ENCODE measurements at places on chromosomes 5 and 9.

DNA sequence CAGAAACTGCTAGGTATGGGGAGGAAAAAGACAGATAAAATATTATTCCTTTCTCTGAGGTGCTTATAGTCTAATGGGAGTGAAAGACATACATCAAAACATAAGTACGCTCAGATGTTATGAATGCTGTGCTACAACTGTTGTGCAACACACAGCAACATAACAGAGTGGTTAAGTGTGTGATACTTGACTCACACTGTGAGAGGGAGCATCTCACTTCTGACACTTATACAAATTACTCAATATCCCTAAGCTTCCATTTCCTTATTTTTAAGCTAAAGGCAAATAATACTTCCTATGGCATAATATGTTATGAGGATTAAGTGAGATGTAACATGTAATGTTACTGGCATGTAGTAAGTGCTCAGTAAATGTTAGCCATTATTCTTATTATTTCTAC, 110.6 kb upstream of the FER start:
- DNase-seq = peak; percentile 90

DNA sequence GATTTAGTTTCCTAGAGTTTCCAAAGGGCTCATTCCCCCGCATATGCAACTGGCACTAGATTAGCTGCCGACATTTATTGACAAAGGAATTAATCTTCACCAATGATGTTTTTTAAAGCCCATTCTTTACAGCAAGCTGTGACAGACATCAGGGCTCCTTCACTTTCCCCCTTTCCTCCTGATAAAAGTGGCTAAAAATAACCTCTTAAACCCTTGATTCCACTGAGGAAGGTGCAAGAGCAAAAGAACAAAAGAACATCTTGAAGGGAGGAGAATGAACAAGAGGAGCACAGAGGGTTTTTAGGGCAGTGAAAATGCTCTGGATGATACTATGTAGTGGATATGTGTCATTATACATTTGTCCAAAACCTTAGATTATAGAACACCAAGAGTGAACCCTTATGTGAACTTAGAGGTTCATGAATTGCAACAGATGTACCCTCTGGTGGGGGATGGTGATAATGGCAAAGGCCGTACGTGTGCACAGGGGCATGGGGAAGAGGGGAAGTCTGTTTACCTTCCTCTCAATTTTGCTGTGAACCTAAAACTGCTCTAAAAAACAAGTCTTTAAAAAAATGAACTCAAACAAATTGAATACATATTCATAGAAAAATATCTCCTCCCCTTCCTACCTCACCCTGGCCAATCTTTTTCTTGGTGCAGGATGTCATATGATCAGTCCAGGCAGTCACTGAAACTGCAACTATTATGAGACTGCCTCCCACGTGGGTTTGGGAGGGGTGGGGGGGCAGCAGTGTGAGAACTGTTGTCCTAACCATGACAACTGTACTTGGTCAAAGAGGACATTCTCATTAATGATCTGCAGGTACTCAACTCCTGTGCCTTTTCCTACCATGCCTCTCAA, 83.0 kb downstream of the MARCHF3 start:
- DNase-seq = peak; percentile 12

DNA sequence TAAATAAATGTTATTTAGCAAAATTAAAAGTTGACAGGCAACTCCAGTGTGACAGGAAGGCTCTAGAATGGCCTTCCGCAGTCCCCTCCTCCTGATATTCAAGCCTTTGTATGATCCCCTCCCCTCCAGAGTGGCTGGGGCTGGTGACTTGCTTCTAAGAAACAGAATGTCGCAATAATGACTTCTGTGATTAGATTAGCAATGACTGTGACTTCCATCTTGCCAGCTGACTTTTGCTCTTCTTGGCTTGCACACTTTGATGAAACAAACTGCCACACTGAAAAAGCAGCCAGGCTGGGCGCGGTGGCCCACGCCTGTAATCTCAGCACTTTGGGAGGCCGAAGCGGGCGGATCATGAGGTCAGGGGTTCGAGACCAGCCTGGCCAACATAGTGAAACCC, 106.5 kb upstream of the LARP1 start:
- DNase-seq = peak; percentile 74

DNA sequence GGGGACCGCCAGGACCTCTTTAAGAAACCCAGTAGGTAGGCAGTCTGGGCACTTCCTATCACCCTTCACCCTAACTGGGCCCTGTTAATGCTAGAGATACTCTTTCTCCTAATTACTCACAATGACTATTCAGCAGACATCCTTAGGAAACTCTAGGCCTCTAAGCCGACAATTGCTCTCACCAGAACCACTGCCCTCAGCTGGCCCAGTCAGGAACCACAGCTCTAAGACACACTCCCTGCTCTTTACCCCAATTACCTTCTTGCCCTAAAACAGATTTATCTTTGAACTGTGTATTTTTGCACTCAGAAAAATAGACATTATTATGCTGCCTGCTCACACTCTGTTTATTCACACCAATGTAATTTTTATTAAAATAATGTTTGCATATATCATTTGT, 432.6 kb upstream of the SLC30A5 start:
- DNase-seq = no peak

DNA sequence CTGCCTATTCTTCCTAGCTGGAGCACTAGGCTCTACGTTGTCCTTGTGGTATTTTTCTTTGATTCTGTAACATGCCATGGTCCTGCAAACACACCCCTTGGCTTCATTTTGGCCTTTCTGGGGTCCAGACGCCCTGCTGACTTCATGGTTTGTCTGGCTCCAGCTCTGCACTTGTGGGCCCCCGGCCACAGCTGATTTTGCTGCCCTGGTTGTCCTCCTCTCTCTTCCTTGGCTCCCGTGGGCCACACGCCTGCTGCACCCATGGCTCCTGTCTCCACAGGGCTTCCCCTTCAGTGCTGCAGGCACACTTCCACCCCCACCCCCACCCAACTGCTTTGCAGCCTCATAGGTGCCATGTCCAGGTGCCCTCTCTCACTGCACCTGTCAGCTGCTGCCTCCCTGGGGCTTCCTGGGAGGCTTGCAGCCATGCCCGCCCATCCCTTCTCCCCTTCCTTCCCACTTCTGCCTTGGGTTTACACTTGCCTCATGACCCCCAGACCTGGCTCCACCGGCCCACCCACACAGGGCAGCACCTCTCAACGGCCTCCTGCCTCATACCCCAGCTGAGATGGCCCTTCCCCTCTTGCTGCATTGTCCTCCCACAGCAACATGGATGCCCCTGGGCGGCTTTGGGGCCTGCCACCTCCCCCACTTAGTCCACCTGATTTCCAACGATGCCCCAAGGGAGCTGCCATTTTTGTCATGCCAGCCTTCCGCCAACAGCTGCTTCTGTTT, 25.6 kb downstream of the SLC6A3 start:
- DNase-seq = no peak

DNA sequence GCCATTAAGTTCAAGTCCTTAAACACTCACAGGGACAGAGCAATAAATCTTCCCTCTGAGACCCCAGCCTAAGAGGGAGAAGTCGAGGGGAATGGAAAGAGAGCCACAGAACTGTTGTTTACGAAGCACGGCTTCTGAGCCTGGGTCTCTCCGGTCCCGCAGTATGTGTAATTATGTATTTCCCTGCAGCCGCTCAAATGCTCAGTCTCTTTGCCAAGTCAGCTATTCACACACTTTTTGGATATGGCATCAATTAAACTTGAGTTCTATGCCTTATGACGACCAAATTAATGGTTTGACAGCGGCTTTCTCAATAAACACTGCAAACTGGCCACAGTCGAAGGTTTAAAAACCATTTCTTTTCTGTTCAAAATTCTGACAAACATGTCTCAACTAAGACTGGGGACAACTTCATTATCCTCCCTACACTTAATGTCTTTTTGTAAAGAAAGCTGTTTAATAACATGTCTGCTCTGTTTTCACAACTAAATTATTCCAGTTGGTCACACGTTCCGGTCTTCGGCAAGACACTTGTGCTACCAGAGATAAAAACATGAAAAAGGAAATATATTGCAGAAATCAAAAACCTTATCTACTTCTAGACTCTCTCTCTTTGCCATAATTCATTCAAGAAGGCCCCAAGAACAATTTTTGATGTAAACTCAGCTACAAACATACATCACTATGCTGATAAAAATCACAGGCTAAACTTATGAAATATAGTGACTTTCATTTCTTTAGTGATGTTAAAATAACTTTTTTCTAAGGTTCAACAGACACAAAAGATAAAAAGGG, 203.2 kb downstream of the GAPVD1 start:
- no peak for DNase-seq

DNA sequence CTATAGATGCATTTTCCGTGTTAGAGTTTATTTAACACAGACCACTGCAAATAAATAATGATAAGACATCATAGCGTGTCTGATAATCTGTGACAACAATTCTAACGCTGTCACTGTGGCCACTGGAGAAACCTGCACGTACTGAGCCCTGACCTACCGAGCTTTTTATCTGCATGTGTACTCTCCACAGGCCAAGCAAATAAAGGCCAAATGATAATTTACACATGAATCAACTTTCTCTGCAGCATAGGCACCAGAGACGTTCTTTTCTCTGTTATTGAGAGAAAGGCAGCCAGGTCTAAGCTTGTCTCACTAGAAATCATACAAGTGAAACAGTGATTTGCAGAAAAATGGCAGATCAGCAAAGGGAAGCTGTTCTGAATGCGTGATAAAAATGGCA, 75.8 kb downstream of the POU5F2 start:
- no peak for DNase-seq

DNA sequence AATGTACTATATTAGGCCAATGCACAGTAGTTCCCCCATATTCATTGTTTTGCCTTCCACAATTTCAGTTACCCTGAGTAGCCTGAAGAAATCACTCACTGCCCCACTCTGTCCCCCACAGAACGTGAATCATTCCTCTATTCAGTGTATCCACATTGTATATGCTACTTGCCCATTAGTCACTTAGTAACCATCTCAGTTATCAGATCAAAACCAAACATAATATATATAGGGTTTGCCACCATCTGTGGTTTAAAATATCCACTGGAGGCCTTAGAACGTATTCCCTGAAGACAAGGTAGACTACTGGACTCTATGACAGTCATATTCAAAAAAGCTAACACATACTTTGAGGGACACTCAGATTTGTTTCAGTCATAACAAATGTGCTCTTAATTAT, 465.7 kb upstream of the RGMB start:
- DNase-seq = no peak

- no peak for DNase-seq
Observed at GRCh38 chr5:19988457-19988856, 457 bp upstream of the CDH18 start.

DNA sequence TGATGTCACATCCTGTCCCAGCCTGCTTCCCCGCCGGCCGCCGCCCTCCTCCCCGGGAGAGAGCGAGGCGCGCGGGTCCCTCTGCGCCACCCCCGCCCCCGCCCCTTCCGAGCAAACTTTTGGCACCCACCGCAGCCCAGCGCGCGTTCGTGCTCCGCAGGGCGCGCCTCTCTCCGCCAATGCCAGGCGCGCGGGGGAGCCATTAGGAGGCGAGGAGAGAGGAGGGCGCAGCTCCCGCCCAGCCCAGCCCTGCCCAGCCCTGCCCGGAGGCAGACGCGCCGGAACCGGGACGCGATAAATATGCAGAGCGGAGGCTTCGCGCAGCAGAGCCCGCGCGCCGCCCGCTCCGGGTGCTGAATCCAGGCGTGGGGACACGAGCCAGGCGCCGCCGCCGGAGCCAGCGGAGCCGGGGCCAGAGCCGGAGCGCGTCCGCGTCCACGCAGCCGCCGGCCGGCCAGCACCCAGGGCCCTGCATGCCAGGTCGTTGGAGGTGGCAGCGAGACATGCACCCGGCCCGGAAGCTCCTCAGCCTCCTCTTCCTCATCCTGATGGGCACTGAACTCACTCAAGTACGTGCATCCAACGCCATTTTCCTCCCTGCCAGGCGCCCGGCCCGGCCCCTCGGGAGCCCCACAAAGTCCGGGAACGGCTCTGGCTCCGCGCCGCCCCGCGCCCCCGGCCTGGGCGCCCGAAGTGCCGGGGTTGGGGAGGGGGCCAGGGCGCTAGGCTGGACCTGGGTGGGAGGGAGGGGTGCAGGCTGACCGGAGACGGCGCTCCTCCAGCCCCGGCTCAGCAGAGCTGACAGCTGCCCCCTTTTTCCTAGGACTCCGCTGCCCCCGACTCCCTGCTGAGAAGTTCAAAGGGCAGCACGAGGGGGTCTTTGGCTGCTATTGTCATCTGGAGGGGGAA, 12.0 kb upstream of the OLFM1 start:
- no peak for DNase-seq

- DNase-seq = no peak
Observed at GRCh38 chr9:36559036-36559695, 13.5 kb upstream of the MELK start.

- no peak for DNase-seq
Observed at GRCh38 chr5:168163966-168164365, 127.5 kb upstream of the WWC1 start.

GRCh38 chr9:26331223-26331622, 561.4 kb downstream of the CAAP1 start:
- no peak for DNase-seq

DNA sequence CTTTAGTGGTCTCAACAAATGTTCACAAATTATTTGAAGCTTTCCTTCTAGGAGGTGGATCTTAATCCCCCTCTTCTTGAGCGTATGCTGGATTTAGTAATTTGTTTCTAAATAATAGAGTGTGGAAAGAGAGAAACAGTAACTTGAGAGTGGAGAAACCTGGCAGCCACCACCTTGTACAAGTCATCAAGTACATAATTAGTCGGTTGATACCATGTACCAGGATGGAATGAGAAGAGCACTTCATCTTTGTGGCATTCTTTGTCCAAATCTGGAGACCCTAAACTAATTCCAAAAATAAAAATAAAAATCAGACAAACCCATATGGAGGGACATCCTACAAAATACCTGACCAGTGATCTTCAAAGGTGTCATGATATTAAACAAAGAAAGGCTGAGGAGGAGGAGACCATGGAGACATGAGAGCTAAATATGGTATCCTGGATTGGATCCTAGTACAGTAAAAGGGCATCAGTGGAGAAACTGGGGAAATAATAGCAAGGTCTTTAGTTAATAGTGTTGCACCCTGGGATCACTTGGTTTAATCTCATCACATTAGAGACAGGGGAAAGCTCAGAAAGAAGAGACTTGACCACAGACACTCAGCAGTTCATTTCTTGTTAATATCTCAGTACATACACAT, 147.9 kb downstream of the ASTN2 start:
- no peak for DNase-seq

- DNase-seq = no peak
Observed at GRCh38 chr5:147382776-147383175, 127.1 kb downstream of the DPYSL3 start.

DNA sequence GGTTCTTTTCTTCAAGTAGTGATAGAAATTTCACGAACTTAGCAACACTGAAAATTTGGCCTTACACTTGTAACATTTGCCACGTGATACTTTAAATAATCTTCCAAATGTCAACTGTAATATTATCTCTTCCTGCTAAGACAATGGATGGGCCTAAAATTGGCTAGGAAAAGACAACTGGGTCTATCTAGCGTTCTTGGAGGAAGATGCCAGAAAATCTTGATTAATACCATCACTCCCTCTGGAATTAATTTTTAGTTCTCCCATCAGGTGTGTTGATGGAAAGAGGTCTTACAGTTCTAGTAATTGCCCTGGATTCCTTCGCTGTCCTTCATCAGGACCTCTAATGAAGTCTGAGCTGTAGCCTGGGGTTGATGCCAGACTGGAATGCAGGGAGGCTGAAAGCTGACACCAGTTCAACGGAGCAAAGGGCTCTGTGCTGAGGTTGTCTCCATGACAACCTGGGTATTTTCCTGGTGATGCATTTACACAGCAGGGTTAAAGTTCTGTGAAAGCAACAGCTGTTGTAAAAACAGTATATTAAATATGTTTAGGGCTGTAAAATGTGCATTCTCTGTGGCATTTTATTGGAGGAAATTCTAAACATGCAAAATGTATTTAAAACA, 92.3 kb downstream of the GAS1 start:
- no peak for DNase-seq

GRCh38 chr9:136695435-136695895, 8.2 kb upstream of the AGPAT2 start:
- no peak for DNase-seq

Data from inflammatory macrophage treated with lipopolysaccharide for 4 hours (primary cell).